ENCODE measurements at places on chromosomes 3 and 15. TPM values are rescaled to one million over a fixed set of nuclear protein-coding genes. Genes with fewer than 3 reads are reported as not detected.

The PSMD6 gene
- total RNA-seq = 73.7 TPM

The CPLX3 gene
- not detected for total RNA-seq

The DNAJA4 gene
- 3.3 TPM for total RNA-seq

The PIGB gene
- 4.0 TPM for total RNA-seq

The MASP1 gene
- total RNA-seq = 1.3 TPM

The NR2E3 gene
- total RNA-seq = 0.41 TPM

- no peak for DNase-seq
- H3K36me3 ChIP-seq = no peaks in the 10 kb centered on the region
- no peaks in the 10 kb centered on the region for H3K4me1 ChIP-seq
- no peaks in the 10 kb centered on the region for H3K27me3 ChIP-seq
- no peak overlapping the region for H3K4me3 ChIP-seq
These were observed 26.9 kb downstream of the ADAMTS17 start for GRCh38 chr15:100314809-100315400.

DNA sequence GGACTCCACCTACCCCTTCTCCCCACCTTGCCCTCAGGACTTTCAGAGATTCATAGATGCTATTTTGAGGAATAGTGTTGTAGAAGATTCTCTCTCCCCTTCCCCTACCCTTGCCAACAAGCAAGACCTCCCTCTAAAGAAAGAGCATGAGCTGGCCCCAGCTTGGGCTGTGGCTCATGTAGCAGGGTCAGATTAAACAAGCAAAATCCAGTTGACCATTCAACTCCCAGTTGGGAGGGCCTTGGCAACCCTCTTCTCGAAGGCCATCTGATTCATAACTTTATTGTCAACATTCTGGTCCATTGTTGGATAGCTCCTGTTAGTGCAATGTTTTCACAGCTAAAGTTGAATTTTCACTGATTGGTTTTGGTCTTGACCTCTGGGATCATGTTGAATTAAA lies 41.1 kb downstream of the TNFAIP8L3 start:
- no peaks in the 10 kb centered on the region for H3K27me3 ChIP-seq
- no peak for DNase-seq
- H3K4me3 ChIP-seq = no peak overlapping the region
- H3K4me1 ChIP-seq = no peaks in the 10 kb centered on the region

GRCh38 chr3:193742628-193743027 lies 149.6 kb downstream of the OPA1 start:
- no peaks in the 10 kb centered on the region for H3K36me3 ChIP-seq
- no peak overlapping the region for H3K4me3 ChIP-seq
- no peak overlapping the region for H3K27ac ChIP-seq
- H3K4me1 ChIP-seq = peaks cover 21% of the 10 kb centered on the region

DNA sequence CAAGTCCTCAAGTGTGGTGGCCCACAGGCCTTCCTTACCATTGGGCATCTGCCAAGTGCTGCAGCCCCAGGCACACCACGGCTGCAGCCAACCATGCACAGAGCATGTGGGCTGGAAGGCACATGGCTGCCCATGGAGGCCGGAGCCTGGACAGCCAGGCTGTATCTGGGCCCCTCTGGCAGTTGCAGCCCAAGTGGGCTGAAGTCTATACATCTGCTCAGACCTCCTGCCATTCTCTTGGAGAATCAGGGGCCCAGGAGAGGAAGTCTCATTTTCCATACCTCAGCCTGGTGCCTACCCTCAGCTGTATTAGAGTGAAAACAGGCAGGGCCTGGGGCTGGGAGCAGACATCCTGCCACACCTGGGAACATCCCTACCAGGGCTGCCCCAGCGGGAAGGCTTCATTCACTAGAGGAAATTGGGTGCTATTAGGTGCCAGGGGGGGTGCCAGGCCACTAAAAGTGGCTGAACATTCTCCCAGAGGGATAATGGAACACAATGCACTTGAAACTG lies 48.0 kb upstream of the SLCO2A1 start:
- no peaks in the 10 kb centered on the region for H3K27me3 ChIP-seq
- no peak overlapping the region for H3K27ac ChIP-seq
- DNase-seq = no peak
- H3K4me3 ChIP-seq = no peak overlapping the region

DNA sequence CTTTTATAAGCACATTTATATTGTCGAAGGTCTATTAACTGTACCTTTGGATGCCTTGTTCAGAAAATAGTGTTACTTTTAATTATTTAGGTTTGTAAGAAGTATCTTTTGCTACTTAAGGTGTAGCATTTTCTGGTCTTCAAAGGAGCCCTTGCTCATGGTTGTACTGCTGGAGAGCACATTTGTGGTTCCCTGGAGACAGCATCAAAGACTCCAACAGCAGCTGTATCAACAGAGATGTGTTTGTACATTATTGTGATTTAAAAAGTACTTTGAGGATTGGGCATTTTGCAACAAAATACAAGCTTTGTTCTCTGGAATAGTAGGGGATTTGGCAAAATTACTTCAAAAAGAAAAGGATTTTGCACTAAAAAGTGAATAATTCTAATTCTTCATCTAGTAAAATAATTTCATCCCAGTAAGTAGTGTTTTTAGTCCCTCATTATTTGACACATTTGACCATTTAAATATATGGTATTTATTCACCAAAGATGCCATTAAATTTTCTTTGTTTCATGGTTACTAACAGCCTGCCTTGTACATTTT lies 16.5 kb downstream of the TBC1D23 start:
- DNase-seq = no peak
- H3K4me3 ChIP-seq = no peak overlapping the region
- no peak overlapping the region for H3K27ac ChIP-seq
- H3K36me3 ChIP-seq = peaks cover 18% of the 10 kb centered on the region
- H3K27me3 ChIP-seq = no peaks in the 10 kb centered on the region
- peaks cover 11% of the 10 kb centered on the region for H3K4me1 ChIP-seq

- no peak overlapping the region for H3K27ac ChIP-seq
- no peaks in the 10 kb centered on the region for H3K36me3 ChIP-seq
- no peaks in the 10 kb centered on the region for H3K4me1 ChIP-seq
- H3K27me3 ChIP-seq = no peaks in the 10 kb centered on the region
These were observed 51.7 kb downstream of the CLDN11 start for GRCh38 chr3:170470063-170471016.

DNA sequence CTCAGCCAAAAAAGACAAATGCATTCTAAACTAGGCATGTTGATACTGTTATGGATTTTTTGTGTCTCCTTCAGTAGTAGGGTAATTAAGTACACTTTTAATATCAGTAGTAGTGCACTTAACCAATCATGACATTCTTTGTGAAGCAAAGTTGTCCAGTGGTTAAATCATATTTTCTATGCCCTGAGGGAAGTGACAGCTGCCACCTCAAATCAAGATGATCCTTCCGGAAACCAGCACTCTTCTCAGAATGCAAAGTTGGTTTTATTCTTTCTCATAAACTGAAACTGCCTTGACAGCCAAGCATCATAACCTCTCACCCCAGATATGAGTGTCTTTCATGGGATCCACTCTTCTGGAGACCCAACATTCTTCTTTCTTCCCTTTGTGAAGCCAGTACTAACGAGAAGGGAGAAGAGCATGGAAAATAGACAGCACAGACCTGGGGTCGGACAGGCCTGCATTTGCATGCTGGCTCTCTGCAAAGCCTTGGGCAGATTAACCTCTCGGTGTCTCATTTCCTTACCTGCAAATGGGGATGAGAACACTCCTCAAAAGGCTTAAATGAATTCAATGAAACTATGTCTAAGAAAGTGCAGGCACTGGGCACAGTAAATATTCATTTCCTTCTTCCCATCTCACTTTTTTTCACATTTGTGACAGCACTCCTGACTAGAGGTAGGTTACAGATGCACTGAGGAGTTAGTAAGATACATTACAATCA lies 13.2 kb downstream of the AAGAB start:
- H3K4me1 ChIP-seq = peaks cover 4% of the 10 kb centered on the region
- H3K27ac ChIP-seq = no peak overlapping the region
- DNase-seq = no peak
- no peak overlapping the region for H3K4me3 ChIP-seq
- no peaks in the 10 kb centered on the region for H3K27me3 ChIP-seq

DNA sequence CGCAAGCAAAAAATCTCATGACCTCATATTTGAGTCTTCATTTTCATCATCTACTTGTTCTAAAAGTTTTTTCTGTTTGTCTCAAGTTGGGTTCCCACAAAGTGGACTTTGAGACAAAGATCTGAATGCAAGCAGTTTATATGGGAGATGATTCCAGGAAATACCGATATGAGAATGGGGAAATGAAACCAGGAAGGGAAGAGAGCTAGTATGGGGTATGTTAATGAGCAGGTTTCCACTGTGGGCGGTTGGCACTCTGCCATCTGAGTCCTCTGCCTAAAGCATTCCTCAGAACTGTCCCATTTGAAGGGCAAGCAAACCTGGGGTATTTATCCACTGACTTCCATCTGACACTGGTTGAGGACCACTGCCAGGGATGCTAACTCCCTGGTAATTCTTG lies 8.8 kb downstream of the ADPRH start:
- no peaks in the 10 kb centered on the region for H3K36me3 ChIP-seq
- no peak overlapping the region for H3K4me3 ChIP-seq
- H3K27me3 ChIP-seq = no peaks in the 10 kb centered on the region
- DNase-seq = no peak
- H3K27ac ChIP-seq = peak overlapping the region; percentile 39
- no peaks in the 10 kb centered on the region for H3K4me1 ChIP-seq

DNA sequence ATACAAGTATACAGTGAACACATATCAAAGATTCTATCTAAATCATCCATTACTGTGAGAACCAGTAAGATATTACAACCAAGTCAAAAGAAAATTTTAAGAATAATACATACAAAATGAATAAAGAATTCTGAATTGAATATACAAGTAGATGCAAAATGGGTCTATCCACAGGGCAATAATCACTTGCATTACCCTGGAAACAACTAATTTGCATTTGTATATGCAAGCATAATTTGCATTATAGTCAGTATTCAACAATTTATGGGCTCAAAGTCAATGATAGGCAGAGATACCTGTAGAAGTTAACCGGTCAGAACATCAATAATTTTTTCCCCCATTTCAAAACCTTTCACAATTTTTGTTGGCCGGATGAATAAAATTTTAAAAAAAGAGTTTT lies 512.2 kb upstream of the ALCAM start:
- no peaks in the 10 kb centered on the region for H3K27me3 ChIP-seq
- H3K4me3 ChIP-seq = no peak overlapping the region
- no peaks in the 10 kb centered on the region for H3K4me1 ChIP-seq
- no peaks in the 10 kb centered on the region for H3K36me3 ChIP-seq
- DNase-seq = no peak

DNA sequence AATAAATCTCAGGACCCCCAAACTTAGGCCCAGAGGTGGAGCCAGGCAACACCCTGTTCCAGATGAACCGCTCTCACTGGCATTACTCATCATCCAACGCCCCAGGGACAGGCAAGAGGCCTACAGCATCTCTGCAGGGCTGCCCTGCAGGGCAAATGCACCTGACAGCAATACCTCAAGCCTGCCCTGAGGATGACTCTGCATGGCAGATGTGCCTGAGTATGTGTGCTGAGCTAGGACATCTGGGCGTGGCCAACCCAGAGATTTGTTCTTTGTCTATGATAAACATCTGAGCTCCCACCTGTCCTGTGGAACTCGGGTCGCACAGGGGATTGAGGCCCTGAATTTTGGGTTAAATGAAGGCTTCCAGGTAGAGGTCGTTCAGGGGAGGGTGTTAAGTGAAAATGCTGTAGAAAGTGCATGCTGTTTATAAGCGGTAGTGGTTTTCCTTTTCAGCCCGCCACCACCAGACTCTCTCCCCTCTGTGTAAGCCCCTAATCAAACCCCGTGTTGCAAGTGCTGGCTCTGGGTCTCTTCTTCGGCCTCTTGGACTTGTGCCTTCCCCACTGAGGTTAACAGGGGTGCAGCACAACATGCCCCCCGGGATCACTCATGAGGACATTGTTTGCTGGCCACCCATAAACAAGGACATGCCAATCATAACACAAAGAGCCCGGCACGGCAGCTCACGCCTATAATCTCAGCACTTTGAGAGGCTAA lies 92.3 kb downstream of the ATP10A start:
- DNase-seq = no peak
- no peaks in the 10 kb centered on the region for H3K4me1 ChIP-seq
- no peaks in the 10 kb centered on the region for H3K27me3 ChIP-seq
- no peak overlapping the region for H3K27ac ChIP-seq
- H3K4me3 ChIP-seq = no peak overlapping the region
- no peaks in the 10 kb centered on the region for H3K36me3 ChIP-seq

DNA sequence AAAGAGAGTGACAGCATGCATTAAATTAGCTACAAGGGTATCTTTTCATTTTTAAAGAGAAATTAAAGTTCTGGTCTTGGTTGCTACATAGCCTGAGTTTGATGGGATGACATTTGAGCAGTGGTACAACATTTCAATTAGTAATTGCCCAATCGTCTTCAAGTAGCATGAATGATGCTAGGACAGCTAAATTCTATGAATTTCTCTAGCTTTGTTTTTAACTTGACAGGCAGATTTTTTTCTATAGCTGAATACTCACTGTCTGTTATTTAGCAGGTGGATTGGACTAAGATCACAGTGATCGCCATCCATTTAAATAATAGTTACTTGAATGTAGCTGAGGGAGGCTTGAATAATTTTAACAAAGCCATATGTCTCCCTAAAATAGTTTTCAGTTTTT lies 162.2 kb downstream of the OXSM start:
- no peaks in the 10 kb centered on the region for H3K27me3 ChIP-seq
- no peaks in the 10 kb centered on the region for H3K4me1 ChIP-seq
- no peak for DNase-seq
- H3K27ac ChIP-seq = no peak overlapping the region

DNA sequence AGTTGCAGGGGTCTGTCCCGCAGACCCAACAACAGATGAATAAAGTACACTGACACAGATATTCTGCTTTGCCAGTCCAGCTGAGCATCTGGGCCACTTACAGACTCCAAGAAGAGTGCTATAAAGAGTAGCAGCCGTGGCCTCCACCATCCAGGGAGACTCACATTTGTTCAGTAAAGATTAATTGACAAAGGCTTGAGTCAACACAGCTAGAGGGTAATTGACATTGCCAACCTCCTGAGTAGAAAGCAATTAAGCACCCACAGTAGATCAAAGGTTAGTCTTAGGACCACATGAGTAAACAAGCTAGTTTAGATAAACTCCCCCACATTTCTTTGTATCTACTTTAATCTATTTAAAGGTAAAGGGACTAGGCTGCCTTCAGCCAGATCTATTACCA lies 16.3 kb upstream of the CRTC3 start:
- DNase-seq = no peak
- H3K36me3 ChIP-seq = no peaks in the 10 kb centered on the region
- no peak overlapping the region for H3K27ac ChIP-seq
- no peaks in the 10 kb centered on the region for H3K27me3 ChIP-seq
- no peaks in the 10 kb centered on the region for H3K4me1 ChIP-seq

GRCh38 chr3:117893001-117893400 lies 1141.6 kb downstream of the IGSF11 start:
- no peaks in the 10 kb centered on the region for H3K36me3 ChIP-seq
- DNase-seq = no peak
- H3K4me1 ChIP-seq = no peaks in the 10 kb centered on the region
- no peak overlapping the region for H3K27ac ChIP-seq
- no peak overlapping the region for H3K4me3 ChIP-seq

- no peak overlapping the region for H3K27ac ChIP-seq
- H3K4me1 ChIP-seq = no peaks in the 10 kb centered on the region
- peak; percentile 48 for DNase-seq
- no peak overlapping the region for H3K4me3 ChIP-seq
- H3K36me3 ChIP-seq = no peaks in the 10 kb centered on the region
These were observed 324.1 kb upstream of the RASGRP1 start for GRCh38 chr15:38888701-38889221.

All from pancreas (tissue), 10 donors.